Right atrium auricular region (tissue), 2 donors: ENCODE measurements at places on chromosomes 7 and 10. TPM values are rescaled to one million over a fixed set of nuclear protein-coding genes. Genes with fewer than 3 reads are reported as not detected.
A peak's percentile ranks its signal among the peaks of the same experiment; 100 is the strongest.

DNA sequence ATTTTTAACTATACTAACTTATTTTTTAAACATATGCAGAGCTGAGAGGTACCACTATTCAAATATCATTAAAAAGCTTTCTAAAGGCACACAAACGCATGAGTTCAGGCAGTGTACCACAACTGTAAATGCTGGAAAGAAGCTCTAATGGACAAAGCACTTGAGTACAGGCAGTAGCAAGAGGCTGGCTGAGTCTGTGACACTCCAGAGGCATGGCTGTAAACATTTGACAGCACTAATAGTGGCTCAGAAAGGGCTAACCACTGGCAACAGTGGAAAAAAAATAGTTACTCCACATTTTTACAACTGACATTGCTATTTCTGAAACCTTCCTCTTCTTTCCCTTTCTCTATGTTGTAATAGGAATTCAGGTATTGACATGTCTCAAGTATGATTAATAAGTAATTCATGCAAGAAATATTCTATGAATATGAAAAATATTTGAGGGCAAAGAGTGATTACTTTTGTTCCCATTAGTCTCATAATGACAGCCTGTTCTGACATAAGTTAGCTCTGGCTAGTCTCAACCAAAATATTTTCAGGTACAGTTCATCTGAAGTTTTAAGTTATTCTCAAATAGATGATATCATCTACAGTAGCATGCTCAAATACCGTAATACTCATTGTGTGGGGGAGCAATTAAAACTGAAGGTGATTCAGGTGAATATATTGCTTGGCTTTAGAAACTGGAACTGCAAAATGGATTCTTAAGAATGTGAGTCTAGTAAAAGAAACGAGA is 324.0 kb upstream of the POT1 start:
- H3K4me3 ChIP-seq, result no peak overlapping the region
- no peaks in the 10 kb centered on the region for H3K36me3 ChIP-seq
- H3K4me1 ChIP-seq, result no peaks in the 10 kb centered on the region
- no peak overlapping the region for H3K27ac ChIP-seq
- no peak for DNase-seq
- no peaks in the 10 kb centered on the region for H3K27me3 ChIP-seq

- peaks cover 5% of the 10 kb centered on the region for H3K4me1 ChIP-seq
- H3K36me3 ChIP-seq, result no peaks in the 10 kb centered on the region
- no peak for DNase-seq
- no peak overlapping the region for H3K27ac ChIP-seq
Measured at GRCh38 chr10:26566525-26567350, 128.6 kb downstream of the APBB1IP start.

DNA sequence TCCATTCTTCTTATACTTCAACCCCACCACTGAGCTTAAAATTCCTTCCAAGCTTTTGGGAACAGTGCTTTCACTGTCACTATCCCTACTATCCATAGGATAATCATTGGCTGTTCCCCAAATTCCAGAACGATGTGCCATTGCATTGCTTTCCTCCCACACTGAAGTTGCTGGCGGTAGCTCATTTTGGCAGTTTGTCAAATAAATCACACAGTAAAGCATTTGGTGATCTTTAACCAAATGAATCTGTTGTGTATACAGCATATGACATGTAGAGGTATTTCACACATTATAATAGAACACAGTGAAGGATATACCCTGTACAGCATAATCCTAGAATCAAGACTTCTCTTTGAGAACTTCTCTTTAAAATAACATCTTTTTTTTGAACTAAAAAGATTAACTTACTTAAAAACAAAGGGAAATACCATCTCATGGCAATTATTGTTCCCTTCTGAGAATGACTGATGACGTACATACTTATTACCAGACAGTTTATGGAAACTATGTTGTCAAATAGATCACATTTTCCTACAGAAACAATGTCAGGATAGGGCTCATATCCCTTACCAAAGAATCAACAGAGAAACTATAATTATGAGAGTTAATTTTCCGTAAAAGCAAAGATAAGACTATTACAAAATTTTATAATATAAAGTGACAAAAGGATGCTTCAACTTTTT is 93.6 kb downstream of the CTNNA3 start:
- H3K27ac ChIP-seq, result no peak overlapping the region
- no peak for DNase-seq
- no peaks in the 10 kb centered on the region for H3K4me1 ChIP-seq
- H3K36me3 ChIP-seq, result no peaks in the 10 kb centered on the region

GRCh38 chr7:103154042-103154441 is 5.1 kb upstream of the NAPEPLD start:
- H3K4me3 ChIP-seq, result no peak overlapping the region
- no peaks in the 10 kb centered on the region for H3K4me1 ChIP-seq
- H3K27me3 ChIP-seq, result no peaks in the 10 kb centered on the region
- no peak overlapping the region for H3K27ac ChIP-seq

Gene OR2A1
- total RNA-seq, result 0.28 TPM

GRCh38 chr7:110519851-110520250 is 571.1 kb upstream of the LRRN3 start:
- H3K4me1 ChIP-seq, result peaks cover 16% of the 10 kb centered on the region
- H3K27me3 ChIP-seq, result no peaks in the 10 kb centered on the region

Gene HOXA5
- total RNA-seq, result 0.24 TPM

Gene FAM25A
- not detected for total RNA-seq

GRCh38 chr10:97647556-97647955 is 7.1 kb downstream of the PI4K2A start:
- H3K27me3 ChIP-seq, result no peaks in the 10 kb centered on the region
- H3K4me3 ChIP-seq, result no peak overlapping the region
- H3K4me1 ChIP-seq, result no peaks in the 10 kb centered on the region
- DNase-seq, result no peak
- H3K36me3 ChIP-seq, result peaks cover 25% of the 10 kb centered on the region

Gene KCNIP2
- total RNA-seq, result 192 TPM

Gene TRIM50
- total RNA-seq, result not detected

DNA sequence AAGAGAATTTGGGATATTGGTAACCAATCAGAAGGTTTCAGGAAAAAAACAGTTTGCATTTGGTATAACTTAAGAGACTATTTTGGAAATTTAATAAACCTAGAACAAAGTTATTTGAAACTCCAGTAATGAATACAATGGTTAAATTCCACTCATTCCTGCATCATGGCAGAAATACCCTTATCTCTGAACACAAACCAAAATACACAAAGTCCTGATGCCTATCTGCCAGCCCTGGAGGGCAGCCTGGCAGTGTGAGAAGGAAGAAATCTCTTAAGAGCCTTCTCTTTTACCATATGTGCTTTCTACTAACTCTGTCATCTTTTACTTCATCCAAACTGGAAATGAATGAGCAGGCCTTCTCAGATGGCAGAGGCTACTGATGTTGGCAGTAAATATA is 147.1 kb upstream of the LYZL1 start:
- H3K4me3 ChIP-seq, result no peak overlapping the region
- no peak overlapping the region for H3K27ac ChIP-seq
- no peak for DNase-seq
- no peaks in the 10 kb centered on the region for H3K27me3 ChIP-seq

DNA sequence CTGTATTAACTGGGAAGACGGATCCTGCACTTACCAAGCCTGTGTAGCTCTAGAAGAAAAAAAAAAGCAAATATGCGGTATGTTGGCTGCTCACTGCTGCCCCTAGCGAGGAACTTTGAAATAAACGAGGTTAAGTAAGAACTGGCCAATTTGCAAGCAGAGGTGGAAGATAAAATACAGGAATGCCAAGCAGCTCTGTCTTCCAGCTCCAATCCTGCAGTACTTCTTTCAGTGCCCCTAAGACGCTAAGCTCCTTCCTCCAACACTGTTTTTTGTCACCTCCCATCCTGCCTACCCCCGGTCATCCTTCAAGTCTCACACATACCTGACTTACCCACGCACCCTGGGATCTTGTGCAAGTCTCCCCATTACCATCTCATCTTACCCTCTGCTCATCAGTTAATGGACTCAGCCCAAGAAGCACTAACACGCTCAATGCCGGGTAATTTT is 809 bp downstream of the C10orf143 start:
- no peaks in the 10 kb centered on the region for H3K4me1 ChIP-seq
- DNase-seq, result peak; percentile 70
- peak overlapping the region; percentile 97 for H3K27ac ChIP-seq
- H3K27me3 ChIP-seq, result no peaks in the 10 kb centered on the region

- DNase-seq, result no peak
- H3K27me3 ChIP-seq, result no peaks in the 10 kb centered on the region
- H3K36me3 ChIP-seq, result no peaks in the 10 kb centered on the region
- peak within 1 kb of the TSS; percentile 100 for H3K4me3 ChIP-seq
- peak within 1 kb of the TSS; percentile 99 for H3K27ac ChIP-seq
- peaks cover 47% of the 10 kb centered on the region for H3K4me1 ChIP-seq
Measured at GRCh38 chr7:74657692-74658177, at the start of gene GTF2I. Gene GTF2I (plus strand): TSS chr7:74657718. CDS start chr7:74689129, 31,411 bp downstream.

Gene ZNF777
- total RNA-seq, result 8.4 TPM

DNA sequence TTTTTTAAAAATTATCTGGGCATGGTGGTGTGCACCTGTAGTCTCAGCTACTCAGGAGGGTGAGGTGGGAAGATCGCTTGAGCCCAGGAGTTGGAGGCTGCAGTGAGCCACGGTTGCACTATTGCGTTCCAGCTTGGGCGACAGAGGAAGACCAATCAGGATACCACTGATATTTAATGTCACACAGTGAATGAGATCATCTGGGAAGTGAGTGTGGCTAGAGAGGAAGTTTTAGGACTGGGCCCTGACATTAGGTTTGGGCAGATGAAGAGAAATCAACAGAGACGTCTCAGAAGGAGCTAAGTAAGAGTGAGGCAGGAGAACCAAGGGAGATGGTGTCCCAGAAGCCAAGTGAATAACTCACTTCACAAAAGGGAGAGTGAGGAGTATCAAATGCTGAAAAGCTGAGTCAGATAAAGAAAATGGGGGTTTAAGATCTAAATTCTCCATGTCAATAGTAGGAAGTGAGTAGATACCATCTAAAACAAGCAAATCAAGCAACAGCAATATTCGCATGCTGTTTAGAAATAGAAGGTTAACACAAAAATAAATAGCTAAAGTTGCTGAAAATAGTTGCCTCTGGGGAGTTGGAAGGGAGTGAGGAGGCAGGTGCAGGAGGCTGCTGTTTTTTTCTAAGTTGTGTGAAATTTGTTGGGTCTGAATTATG is 11.5 kb downstream of the PILRA start:
- no peaks in the 10 kb centered on the region for H3K4me1 ChIP-seq
- H3K36me3 ChIP-seq, result no peaks in the 10 kb centered on the region
- no peak overlapping the region for H3K27ac ChIP-seq
- no peak for DNase-seq
- H3K27me3 ChIP-seq, result no peaks in the 10 kb centered on the region
- H3K4me3 ChIP-seq, result no peak overlapping the region

DNA sequence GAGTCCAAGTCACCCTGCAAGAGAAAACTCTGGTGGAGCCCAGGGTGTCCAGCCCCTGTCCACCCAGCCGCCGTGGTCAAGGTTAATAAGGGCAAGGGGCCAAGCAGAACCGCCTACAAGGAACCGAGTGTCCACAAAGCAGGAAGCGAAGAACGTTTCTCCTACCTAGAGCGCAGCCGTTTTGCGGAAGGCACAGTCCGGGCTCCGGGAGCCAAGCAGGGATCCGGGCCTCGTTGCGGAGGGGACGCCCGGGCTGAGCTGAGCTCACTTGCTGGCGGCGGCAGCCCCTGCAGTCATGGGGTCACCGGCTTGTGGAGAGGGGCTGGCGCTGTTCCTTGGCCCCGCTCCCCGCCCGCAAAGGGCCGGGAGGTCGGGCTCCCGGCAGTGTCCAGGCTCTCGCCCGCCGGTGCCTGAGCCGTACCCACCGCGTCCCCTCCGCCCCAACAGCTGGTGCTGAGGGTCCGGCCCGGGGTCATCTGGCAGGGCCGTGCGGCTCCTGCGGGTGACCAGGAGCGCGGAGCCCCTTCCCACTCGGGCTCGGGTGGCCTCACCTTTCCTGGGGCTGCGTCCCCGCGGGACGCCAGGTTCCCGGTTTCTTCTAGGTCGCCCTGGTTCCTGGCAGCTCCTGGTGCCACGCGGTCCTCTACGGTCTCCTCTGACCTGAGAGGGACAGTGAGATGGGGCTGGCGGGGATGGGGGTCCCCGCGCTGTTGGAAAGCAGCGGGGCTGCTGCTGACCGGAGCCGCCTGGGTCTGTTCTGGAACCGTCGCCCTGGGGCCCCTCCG is 14.0 kb upstream of the ZNF273 start:
- DNase-seq, result peak; percentile 59
- H3K4me3 ChIP-seq, result peak overlapping the region; percentile 63
- H3K4me1 ChIP-seq, result peaks cover 34% of the 10 kb centered on the region
- no peaks in the 10 kb centered on the region for H3K27me3 ChIP-seq

GRCh38 chr10:117464176-117464575 is 78.4 kb upstream of the EMX2 start:
- H3K27me3 ChIP-seq, result no peaks in the 10 kb centered on the region
- no peaks in the 10 kb centered on the region for H3K36me3 ChIP-seq
- H3K4me1 ChIP-seq, result no peaks in the 10 kb centered on the region
- H3K4me3 ChIP-seq, result no peak overlapping the region
- DNase-seq, result no peak
- H3K27ac ChIP-seq, result no peak overlapping the region

Gene MYL10
- not detected for total RNA-seq

DNA sequence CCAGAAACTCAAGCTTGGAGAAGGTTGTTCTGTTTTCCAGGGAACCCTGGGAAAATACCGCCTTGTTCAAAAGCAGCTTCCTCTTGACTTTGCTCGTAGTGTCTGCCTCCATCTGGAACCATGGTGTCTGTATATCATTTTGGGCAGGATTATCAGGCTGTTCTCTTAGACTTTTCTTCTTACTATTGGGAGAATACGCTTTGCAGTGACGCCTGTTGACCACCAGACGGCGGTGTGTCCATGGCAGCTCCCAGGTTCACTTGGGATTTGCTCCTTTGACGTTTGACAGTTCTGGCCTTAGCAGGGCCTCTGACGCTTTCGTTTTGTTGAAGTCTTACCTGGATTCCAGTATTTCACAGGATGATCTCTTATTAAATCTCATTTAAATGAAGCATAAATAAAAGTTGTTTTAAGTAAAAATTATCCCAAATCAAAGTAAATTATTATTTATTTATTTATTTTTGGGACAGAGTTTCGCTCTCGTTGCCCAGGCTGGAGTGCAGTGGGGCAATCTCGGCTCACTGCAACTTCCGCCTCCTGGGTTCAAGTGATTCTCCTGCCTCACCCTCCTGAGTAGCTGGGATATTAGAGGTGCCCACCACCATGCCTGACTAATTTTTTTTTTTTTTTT is 41.8 kb upstream of the GJD4 start:
- peak; percentile 73 for DNase-seq
- no peak overlapping the region for H3K4me3 ChIP-seq
- no peaks in the 10 kb centered on the region for H3K27me3 ChIP-seq
- H3K4me1 ChIP-seq, result no peaks in the 10 kb centered on the region

GRCh38 chr10:4136121-4136520 is 351.1 kb upstream of the KLF6 start:
- H3K4me1 ChIP-seq, result no peaks in the 10 kb centered on the region
- DNase-seq, result no peak
- H3K4me3 ChIP-seq, result no peak overlapping the region

Gene AKR1D1
- total RNA-seq, result not detected

- H3K27ac ChIP-seq, result no peak overlapping the region
- H3K4me1 ChIP-seq, result no peaks in the 10 kb centered on the region
- no peaks in the 10 kb centered on the region for H3K27me3 ChIP-seq
- H3K4me3 ChIP-seq, result no peak overlapping the region
- peaks cover 37% of the 10 kb centered on the region for H3K36me3 ChIP-seq
- DNase-seq, result no peak
Measured at GRCh38 chr7:30584965-30585364, 9.7 kb upstream of the GARS1 start.

GRCh38 chr10:109889867-109890266 is 33.4 kb downstream of the XPNPEP1 start:
- H3K4me3 ChIP-seq, result no peak overlapping the region
- no peaks in the 10 kb centered on the region for H3K27me3 ChIP-seq
- peak overlapping the region; percentile 30 for H3K27ac ChIP-seq
- peaks cover 25% of the 10 kb centered on the region for H3K36me3 ChIP-seq
- H3K4me1 ChIP-seq, result peaks cover 52% of the 10 kb centered on the region

Gene RAB11FIP2
- total RNA-seq, result 13.2 TPM
